H54 (cell line): ENCODE measurements at places on chromosomes 16 and 17.
A peak's percentile ranks its signal among the peaks of the same experiment; 100 is the strongest.

DNA sequence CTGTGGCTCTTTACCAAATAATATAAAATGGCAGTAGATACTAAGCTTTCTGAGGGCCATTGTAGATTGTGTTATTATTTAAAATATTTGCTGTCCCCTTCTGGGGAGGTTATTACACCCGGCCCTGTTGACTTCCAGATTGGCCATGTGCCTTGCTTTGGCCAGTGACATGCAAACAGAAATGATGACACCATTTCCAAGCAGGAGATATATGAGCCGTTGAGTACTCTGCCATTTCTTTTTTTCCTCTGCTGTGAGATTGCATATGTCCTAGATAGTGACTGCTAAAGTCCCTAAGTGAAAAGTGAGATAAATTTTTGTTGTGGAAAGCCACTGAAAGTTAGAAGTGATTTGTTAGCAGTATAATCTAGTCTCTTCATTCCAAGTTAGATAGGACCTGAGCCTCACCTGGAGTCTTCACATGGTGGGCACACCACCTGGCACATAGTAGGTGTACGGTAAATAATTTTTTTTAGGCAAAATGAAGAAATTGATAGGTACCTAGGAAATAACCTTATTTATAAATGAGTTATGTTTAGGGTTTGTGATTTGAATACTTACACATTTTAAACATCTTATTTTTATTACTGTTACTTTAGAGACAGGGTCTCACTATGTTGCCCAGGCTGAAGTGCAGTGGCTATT lies 204.0 kb upstream of the CACNG5 start:
- no peak for DNase-seq

DNA sequence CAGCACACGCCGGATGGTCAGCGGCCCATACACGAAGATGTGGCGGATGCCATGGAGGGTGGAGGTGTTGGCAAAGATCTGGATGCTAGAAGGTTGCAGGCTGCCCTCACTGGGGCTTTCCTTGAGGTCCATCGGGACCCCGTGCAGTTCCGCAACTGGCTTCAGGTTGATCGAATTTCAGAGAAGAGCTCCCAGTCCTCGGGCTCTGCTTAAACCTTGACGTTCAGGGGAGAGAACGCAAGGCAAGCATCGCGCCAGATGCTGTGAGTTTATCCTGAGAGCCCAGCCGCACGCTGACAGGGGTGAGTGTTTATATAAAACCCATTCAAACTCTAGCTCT lies 98.7 kb upstream of the CCL2 start:
- no peak for DNase-seq

- no peak for DNase-seq
Measured at GRCh38 chr16:76946879-76947278, 244.1 kb upstream of the MON1B start.

DNA sequence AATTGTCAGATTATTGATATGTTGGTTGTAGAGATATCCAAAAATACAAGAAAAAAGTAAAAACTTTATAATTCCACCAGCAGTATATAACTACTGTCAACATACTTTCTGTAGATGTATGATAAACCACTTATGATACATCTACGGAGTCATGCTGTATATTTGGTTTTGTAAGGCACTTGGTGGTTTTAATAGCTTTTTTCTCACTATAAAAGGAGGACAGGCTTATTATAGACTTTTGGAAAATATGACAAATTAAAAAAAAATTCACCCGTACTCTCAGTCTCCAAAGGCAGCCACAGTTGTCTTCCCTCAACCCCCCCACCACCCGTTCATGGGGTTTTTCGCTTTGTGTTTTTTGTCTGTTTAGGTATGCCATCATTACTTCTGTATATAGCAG lies 14.8 kb downstream of the RAI1 start:
- no peak for DNase-seq

DNA sequence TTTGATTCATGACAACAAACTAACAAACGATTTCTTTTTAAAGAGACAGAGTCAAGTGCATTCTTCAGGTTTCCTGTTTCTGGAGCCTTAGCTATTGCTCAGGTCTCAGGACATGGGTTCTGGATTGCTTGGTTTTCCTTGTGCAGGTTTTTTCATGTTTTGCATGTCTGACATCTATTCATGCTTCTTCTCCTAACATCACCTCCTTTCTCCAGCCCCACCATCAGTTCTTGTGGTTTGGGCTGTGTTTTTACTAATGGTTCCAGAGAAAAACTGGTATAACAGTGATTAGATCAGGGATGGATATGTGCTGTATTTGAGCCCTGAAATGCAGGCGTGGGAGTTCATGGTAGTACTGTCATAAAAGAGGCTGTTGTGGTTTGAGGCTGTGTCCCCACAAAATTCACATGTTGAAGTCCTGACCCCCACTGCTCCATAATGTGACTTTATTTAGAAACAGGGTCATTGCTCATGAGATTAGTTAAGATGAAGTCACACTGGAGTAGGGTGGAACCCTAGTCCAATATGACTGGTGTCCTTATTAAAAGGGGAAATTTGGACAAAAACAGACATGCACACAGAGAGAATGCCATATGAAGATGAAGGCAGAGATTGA lies 67.9 kb downstream of the IRX6 start:
- no peak for DNase-seq

DNA sequence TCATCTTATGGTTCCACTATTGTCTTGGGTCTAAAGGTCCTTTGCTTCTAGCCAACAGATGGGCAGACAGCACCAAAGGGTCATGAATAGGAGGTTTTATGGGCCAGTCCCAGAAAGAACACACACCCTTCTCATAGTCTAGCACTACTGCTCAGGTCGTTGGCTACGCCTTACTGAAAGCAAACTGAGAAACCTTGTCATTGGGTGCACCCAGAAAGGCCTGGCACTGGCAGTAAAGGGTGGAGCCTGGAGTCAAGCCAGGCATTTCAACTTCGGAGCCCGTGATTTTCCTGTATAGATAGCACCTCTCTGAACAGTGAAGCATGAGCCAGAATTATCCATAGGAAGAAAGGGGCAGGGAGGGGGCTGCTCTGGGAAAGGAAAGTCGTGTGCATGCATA lies 74.9 kb downstream of the VAT1L start:
- DNase-seq: no peak

DNA sequence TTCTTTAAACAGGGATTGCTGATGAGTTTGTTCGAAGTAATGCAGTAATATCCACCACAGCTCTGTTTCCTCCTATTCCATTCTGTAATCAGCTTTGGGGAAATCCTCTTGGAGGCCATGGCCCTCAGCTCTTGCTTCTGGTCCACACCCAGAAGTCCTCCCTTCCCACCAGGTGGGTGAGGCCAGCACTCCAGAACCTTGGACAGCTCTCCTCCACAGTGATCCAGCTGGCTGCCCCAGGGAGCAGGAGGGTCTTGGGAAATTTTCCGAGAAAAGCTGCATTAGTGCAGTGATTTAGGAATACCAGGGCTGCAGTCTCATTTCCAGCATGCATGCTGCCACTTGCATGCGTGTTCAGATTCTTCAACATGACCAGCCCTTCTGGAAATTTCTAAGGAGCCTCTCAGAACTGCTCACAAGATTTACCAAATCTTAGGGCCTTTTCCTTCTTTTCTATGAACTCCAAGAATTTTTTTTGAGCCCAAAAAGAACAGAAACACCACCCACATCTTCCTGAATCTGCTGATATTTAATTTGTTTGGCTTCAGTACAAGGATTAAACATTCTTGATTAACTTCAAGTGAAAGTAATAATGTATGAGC lies 4.2 kb downstream of the SMPD3 start:
- DNase-seq: peak; percentile 35

- DNase-seq: no peak
Measured at GRCh38 chr17:16002708-16003260, 3.2 kb downstream of the TTC19 start.

GRCh38 chr17:78343543-78344201 lies 16.2 kb downstream of the SOCS3 start:
- DNase-seq: peak; percentile 36

- no peak for DNase-seq
Measured at GRCh38 chr16:2066139-2066538, 18.4 kb downstream of the TSC2 start.

GRCh38 chr16:75948886-75949285 lies 222.6 kb upstream of the CPHXL start:
- no peak for DNase-seq

- DNase-seq: no peak
Measured at GRCh38 chr17:17937201-17937853, 34.9 kb downstream of the TOM1L2 start.

DNA sequence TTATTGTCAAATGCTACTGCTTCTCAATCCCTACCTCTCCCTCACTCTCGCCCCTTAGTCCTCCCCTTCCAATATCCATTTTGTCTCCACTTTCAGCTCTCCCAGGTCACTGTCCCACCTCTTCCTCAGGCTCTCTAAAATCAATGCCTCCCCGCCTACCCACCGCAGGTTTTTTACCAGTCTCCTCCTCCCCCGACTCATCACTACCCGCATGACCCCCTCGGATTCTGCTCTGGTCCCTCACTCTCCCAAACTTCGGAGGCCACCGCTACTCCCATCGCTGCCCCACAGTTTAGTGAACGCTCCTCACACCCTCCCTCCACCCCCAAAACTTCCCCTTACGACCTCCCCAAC lies 513 bp downstream of the CRLF3 start:
- DNase-seq: peak; percentile 20

- DNase-seq: no peak
Measured at GRCh38 chr16:26614237-26614841, 452.4 kb upstream of the C16orf82 start.

GRCh38 chr17:82592767-82593589 lies 55.3 kb downstream of the WDR45B start:
- no peak for DNase-seq

DNA sequence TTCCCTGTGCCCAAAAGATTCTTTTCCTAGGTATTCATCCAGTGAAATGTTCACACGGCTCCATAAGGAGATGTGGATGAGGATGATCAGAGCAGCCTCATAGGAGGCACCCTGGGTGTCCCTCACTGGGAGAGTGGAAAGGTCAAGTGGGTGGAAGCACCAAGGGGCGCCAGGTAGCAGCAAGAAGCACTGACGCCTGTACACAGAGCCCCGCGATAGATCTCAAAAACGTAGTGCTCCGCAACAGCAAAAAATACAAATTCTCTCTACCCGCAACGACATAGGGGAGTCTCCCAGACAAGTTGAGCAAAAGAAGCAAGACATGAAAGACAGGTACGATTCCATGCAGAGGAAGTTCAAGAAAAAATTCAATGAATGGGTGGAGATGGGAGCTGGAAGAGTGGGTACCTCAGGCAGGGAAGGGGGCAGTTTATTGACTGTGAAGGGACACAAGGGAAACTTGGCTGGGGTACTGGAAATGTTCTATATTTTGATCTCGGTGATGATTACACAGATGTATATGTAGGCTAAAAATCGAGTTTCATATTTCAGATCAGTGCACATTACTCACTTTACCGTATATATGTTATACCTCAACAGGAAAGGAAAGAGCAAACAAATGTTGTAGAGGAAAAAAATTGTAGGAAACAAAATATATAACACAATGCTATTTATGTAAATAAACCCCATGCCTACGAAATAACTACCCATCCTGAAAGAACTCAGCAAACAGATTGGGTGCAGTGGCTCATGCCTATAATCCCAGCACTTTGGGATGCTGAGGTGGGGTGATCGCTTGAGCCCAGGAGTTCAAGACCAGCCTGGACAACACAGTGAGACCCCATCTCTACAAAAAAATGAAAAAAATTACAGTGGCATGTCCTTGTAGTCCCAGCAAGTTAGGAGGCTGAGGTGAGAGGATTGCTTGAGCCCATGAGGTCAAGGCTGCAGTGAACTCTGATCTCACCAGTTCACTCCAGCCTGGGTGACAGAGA lies 17.8 kb upstream of the ETV4 start:
- DNase-seq: no peak

GRCh38 chr17:79114458-79115301 lies 40.1 kb downstream of the ENGASE start:
- no peak for DNase-seq

DNA sequence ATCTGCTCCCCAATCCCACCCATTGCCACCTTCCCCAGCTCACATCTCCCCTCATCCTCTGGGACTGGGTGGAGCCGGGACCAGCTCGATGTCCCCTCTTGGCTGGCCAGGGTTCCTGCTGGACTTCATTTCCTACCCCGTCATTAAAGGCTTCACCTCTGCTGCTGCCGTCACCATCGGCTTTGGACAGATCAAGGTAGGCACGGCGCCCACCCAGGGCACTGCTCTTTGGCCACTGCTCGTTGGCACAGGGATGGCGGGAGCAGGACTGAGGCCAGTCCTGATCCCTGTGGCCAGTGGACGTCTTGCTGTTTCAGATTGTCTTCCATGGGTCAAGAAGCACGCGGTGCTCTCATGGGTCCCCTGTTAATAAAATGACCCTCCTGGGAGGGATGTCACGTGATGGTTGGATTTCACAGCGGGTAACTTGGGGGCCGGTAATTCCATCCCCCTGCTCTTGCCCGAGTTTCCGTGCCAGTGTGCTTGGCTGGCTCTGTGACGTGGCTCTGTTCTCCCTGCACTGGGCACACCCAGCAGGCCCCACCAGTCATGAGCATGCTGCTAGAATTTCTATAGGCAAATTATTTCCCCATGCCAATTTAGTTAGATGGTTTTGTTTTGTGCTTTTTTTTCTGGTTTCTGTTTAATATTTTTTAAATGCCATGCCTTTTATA lies 3.1 kb downstream of the SLC26A11 start:
- no peak for DNase-seq

GRCh38 chr16:47139561-47140185 lies 4.1 kb downstream of the NETO2 start:
- DNase-seq: no peak

DNA sequence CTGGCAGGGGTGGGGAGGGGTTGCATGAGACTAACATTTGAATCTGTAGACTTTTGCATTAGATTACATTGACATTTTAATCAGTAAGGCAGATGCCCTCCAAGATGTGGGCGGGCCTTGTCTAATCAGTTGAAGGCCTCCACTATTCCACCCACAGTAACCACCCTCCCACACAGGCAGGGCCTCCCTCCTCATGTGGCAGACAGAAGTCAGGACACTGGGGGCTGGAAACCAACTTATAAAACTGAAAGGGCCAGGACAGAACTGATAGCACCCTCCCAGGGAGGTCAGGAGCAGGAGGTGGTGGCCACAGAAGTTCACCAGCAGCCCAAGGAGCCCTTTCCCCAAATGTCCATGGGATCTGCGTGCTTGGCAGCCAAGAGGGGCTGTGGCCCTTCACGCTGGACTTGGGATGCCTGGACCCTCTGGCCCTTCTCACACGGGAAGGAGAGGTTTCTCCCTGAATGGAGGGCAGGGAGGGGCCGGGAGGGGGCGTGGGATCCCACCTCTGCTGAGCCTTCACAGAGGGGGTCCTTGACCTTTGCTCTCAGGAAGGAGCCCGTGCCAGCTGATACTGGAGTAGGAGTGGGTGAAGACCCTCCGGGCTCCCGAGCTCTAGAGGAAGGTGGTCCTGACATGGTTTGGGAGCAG lies 4.6 kb downstream of the PYCR1 start:
- no peak for DNase-seq
